Occipital lobe (tissue), 3 donors: ENCODE measurements at places on chromosomes 6 and 20. TPM values are rescaled to one million over a fixed set of nuclear protein-coding genes. Genes with fewer than 3 reads are reported as not detected.
A peak's percentile ranks its signal among the peaks of the same experiment; 100 is the strongest.

Gene IL17A
- not detected for total RNA-seq

DNA sequence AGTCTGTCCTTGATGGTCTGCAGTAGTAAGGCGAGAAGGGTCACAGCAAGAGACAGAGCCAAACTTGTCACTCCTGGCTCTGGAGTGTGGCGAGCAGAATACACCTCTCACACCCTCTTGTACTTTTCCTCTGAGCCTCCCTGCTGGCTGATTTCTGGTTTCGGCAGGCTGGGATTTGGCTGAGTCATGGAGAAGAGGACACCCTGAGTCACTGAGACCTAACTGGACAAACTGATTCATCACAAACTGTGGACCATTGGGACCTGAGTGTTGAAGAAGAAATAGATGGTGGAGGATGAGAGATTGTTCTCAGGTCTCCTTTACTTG lies 101.7 kb downstream of the F13A1 start:
- no peak for DNase-seq

GRCh38 chr6:31899882-31900722 lies 1.8 kb downstream of the ZBTB12 start:
- no peak for DNase-seq

DNA sequence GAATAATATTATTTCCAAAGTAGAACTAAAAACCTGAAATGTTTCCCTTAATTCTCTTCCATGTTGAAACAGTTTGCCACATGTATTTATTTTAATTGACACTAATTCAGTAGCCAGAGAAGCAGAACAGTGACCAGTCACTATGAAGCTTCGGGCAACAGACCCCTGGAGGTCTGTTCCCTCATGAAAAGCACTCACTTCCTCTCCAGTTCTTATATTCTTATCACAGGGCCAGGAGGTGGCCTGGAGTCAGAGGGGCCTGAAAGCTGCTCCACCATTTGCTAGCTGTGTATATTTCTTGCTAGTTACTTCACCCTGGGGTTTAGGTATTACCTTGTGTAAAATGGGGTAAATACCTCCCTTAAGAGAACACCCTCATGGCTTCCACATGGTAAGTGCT lies 49.1 kb downstream of the MAP7 start:
- no peak for DNase-seq

DNA sequence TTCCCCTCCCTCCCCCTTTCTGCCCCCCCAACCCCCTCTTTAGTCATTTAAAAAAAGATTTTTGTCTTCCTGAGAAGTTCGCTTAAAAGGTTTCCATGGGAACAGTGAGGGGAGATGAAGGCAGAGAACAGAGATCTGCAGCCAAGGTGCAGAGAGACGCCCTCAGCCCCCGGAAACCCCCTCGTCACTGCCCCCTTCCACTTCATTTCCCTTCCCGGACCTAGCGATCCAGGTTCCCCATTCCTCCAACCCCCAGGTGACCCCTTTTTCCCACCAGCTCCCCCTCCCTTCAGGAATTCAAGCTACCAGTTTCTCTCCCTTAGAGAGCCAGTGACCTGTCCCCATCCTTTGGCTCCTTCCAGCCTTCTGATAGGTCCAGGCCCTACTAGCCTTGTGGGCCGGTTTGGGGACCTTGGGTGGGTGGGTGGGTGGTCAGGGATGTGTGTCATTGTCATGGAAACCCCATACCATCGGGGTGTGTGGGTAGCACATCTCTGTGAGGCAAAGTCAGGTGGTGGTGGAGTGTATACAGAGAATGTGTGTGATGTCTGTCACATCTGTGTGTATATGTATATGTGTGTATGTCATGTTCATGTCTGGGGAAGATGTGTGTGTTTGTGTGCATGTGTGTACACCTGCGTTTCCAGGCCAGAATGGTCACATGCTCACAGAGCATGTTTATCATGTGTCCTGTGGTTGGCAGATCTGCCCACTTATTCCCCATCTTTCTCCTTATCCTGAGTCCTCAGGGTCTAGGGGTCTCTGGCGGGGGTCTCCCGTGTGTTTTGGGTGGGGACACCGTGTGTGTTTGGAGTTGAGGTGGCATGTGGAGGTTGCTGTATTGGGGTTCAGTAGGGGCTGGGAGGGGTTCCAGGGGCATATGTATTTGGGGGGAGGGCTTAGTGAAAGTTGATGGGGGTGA lies 7.0 kb downstream of the SYNGAP1 start:
- DNase-seq = no peak

Gene CNR1
- 327 TPM for total RNA-seq

DNA sequence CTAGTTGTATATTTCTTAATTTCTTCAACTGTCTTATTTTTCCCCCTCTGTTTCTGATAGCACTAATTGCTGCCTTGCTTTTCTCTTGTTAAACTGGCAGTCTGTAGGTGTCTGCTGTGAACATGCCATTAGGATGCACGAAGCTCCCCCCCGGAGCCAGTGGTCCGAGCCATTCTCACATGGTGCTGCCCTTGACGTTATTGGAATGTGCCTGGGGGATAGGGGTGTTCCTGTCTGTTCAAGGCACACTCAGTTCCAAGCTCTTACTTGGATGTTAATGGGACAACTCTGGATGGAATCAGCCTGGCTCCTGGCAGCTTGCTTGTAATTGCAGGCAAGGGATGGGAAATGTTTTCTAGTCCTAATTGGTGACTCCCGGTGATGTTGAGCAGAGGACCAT lies 68.4 kb downstream of the RREB1 start:
- DNase-seq = no peak

GRCh38 chr20:48777005-48777404 lies 50.8 kb downstream of the PREX1 start:
- no peak for DNase-seq

- DNase-seq = peak; percentile 9
Observed at GRCh38 chr6:159693894-159694545, 979 bp upstream of the SOD2 start.

Gene COL11A2
- 0.94 TPM for total RNA-seq

Gene SCUBE3
- total RNA-seq = 1.7 TPM

Gene YTHDF1
- 20.1 TPM for total RNA-seq

GRCh38 chr6:118334634-118335033 lies 213.5 kb upstream of the PLN start:
- DNase-seq = no peak

GRCh38 chr20:10603378-10603777 lies 70.4 kb downstream of the JAG1 start:
- no peak for DNase-seq

Gene PEX6
- total RNA-seq = 24.0 TPM

GRCh38 chr20:7975851-7976414 lies 35.7 kb upstream of the HAO1 start:
- no peak for DNase-seq

Gene AK9
- total RNA-seq = 62.2 TPM

DNA sequence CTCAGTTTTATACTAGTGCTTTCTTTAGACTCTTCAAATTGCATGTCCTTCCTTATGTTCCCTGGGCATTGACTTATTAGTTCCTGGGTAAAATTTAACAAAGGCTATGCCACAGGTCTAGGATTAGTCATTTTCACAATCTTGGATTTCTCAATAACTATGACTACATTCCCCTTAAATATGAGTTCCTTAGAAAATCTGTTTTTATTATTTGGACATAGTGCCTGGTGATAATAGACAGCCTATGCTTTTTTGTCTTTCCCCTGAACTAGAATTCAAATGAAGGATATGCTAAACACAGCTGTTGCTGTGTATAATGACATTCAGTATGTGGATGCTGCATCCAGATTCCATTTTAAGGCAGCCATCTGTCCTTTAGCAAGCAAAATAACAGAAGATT lies 1252.8 kb upstream of the GJE1 start:
- DNase-seq = no peak

DNA sequence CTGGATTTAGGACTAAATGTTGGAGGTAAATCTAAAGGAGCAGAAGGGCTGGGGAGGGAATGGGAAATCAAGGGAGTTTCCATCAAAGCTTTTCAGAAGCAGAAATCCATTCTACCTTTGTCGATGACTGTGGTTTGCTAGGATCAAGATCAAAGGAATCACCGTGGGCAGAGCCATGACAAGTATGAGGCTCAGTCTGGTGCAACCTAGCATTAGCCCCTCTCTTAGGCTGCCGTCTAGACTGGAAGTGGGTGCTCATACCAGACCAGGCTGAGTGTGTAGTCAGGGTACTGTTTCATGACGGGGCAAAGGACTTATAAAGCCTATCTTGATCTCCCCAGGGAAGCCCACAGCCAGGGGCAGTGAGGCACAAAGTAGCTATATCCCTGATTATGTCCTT lies 120.5 kb downstream of the BMP2 start:
- no peak for DNase-seq

Gene CDSN
- total RNA-seq = not detected

DNA sequence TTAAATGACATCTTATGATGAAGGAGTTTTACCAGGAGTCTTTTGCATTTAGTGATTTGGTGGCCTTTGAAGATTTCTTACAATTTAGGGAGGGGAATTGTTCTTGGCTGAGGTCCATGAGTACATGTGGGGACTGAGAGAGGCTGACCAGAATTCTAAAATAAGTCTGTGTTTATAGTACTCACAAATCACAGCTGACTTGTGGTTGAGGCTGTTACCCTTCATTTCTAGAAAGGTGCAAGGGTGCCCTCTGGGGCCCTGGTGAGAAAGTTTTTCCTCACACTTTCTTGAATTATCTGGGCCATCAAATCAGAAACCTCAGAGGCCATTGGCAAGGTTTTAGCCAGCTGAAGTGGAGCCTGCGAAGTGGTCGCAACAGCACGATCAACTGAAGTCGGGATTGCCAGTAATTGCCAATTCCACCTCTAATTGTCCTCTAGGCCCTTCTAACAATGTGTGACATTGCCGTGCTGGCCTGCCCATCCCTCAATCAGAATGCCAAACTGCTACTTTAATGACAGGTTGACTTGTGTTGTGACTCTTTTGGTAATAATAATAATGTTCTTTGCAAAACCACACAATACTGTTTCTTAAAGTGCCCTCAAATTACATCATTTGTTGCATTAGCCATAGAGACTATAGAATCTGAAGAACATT lies 221.6 kb downstream of the OGFRL1 start:
- peak; percentile 2 for DNase-seq

DNA sequence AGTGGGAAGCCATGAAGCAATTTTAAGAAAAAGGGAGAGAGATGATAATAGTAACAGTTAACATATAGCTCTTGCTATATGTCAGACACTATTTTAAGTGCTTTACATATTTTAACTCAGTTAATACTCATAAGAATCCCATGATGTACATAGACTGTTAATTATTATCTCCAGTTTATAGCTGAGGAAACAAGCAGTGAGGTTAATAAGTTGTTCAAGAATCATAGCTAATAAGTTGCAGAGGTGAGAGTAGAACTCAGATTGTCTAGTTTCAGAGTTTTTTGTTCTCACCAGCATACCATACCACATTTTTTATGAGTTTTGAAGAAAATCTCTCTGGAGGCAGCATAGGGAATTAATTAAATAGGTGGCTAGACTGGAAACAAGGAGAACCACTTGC lies 144.6 kb upstream of the MMS22L start:
- no peak for DNase-seq

GRCh38 chr6:163600331-163600730 lies 185.8 kb downstream of the QKI start:
- no peak for DNase-seq

Gene GRM1
- total RNA-seq = 22.3 TPM

Gene BACH2
- total RNA-seq = 65.4 TPM

DNA sequence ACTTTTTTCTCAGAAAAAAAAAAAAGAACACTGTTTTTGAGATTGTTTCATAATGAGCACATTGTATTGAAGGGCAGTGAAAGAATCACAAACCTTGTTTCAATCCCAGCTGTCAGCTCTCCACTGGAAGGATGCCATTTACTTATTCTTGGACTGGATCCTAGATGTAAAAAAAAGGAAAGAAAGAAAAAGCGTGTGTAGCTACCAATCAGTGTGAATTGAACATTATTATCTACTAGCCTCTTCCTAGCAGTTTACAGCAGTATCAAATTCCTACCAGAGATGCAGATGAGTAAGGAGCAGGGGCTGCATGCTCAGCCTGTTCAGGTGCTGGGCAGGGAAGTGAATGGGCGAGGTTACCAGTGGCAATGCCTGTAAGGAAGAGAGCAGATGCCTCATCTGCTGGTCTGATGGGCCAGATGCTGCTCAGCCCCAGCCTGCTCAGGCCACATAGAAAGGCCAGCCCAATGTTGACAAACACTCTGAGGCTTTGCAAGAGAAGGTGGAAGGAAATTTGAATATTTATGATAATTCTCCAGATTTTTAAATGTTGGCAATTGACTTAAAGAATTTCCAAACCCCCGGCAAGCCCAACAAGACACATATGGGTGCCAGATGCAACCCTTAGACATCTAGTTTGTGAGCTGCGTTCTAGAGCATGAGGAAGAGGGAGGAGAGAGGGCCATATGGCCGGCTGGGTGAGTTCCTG lies 189.5 kb downstream of the IBTK start:
- no peak for DNase-seq

- DNase-seq = no peak
Observed at GRCh38 chr20:23146181-23146580, 60.1 kb upstream of the CD93 start.

Gene ARFGEF3
- total RNA-seq = 65.7 TPM

Gene NKX2-2
- 0.31 TPM for total RNA-seq

Gene FANCE
- total RNA-seq = 9.5 TPM
